Skeletal muscle cell (primary cell): ENCODE measurements at places on chromosomes 12 and 14.

- peak; percentile 88 for DNase-seq
These were observed 22.3 kb upstream of the SPTLC2 start for GRCh38 chr14:77638771-77639171.

DNA sequence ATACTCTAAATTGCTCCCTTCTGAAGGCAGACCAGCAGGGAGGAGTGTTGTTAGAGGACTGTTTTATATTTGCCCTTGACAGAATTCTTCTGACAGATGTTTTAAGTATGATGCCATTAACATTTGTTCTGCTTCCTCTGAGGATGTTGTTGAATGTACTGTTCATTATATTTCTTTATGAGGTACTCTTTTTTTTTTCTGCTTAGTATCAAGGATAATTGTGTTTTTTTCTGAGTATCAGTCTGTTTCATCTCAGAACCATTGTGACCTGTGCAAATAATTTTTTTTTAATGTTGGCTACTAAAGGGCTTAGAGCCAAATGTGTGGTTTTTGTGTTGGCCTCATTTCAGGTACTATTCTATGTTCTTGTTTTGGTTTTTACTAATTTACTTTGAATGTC, 10.6 kb downstream of the METAP2 start:
- DNase-seq, result no peak

- DNase-seq, result no peak
These were observed 80.0 kb downstream of the METTL25 start for GRCh38 chr12:82438356-82438755.

DNA sequence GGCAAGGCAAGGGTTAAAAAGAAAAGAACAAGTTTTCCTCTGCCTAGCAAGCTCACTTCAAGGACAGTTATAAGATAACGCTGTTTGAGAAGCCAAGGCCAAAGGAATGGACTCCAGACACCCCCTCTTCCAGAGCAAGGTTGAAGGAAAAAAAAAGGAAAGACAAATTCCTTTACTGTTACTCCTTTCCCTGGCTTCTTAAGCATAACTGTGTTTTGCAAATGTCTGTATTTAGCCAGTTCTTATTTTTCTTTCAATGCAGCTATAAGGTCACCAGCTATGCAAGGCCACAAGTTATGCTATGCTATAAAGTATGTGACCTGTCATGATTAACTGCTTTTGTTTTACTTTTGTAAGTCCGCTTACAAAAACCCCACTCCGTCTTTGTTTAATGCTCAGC, 26.6 kb downstream of the ZNF410 start:
- DNase-seq, result no peak

DNA sequence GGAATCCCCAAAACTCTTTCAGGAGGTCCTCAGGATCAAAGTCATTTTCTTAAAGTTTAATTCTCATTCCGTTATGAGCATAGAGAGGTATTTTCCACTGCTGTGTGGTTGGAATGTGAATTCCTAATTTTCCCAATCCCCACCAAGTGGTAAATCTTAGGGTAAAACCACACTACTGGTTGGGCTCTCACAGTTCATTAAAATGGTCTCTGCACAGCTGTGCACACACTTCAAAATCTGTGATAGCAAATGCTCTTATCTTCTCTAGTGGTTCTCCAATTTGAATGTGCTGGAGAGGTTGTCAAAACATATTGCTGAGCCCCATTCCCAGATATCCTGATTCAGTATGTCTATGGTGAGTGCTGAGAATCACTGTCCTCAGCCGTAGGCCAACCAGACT, 189.1 kb downstream of the BMP4 start:
- DNase-seq, result peak; percentile 3

GRCh38 chr12:129063600-129063999, 210.3 kb downstream of the GLT1D1 start:
- no peak for DNase-seq

- no peak for DNase-seq
These were observed 188.0 kb downstream of the FOXN3 start for GRCh38 chr14:89228921-89229639.

- DNase-seq, result peak; percentile 14
These were observed 19.0 kb downstream of the A2M start for GRCh38 chr12:9096563-9097176.

- DNase-seq, result no peak
These were observed 6.5 kb downstream of the CCDC175 start for GRCh38 chr14:59570122-59570521.

- DNase-seq, result no peak
These were observed 11.0 kb downstream of the CBLN3 start for GRCh38 chr14:24418492-24418873.

DNA sequence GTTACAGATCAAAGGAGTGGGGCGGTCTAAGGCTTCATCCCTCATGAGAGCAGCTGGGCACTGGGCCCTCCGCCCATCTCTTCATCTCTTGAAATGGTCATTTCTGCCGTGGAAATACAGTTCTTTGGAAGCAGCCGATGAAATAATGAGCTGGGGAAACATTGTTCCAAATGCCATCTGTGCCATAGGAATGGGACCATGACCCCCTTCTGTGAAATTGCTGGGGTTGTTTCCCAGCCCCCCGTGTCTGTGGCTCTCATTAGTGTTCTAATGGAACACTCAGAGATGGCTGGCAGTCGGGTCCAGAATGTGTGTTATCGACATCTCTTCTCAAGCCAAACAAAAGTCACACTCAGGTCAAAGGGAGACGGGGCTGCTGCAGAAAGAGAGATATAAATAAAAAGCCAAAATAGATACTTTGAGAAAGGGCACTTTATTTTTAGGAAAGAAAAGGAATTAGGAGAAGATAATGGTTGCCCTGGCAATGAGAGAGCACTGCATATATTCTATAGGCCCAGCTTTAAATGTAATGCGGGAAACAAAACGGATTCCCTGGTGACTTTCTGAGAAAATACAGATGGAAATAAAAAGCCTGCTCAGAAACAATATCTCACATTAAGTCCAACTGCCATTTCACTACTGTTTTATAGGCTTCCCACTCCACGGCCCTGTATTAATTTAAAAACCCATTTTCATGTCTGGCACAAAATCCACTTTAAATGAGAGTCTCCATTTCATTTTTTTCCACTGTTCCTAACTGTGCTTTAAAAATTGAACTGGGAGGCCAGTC, 107.1 kb downstream of the TTC8 start:
- DNase-seq, result no peak

- DNase-seq, result no peak
These were observed 167.0 kb downstream of the EFCAB11 start for GRCh38 chr14:89787525-89787924.

GRCh38 chr12:75724307-75724927, 213.0 kb upstream of the KRR1 start:
- DNase-seq, result no peak

DNA sequence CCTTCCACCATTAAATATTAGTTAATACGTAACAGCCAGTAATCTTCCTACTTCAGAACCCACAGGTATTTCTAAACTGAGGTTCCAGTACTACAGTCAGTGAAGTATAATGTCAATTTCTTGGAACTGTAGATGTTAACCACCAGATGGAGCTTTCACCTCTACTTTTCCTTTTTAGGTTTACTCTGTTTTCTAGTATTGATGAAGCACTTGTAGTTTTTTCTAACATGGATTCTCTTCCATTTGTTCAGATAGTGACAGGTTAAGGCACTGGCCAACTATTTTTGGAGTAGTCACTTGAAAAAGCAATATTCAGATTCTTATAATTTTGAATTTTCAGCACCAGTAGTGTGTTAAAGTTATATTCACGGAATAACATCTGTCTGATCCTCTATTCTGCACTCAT, 4.6 kb upstream of the SEC23A start:
- DNase-seq, result no peak
